ENCODE measurements at places on chromosomes 11 and 22. TPM values are rescaled to one million over a fixed set of nuclear protein-coding genes. Genes with fewer than 3 reads are reported as not detected.
A peak's percentile ranks its signal among the peaks of the same experiment; 100 is the strongest.

DNA sequence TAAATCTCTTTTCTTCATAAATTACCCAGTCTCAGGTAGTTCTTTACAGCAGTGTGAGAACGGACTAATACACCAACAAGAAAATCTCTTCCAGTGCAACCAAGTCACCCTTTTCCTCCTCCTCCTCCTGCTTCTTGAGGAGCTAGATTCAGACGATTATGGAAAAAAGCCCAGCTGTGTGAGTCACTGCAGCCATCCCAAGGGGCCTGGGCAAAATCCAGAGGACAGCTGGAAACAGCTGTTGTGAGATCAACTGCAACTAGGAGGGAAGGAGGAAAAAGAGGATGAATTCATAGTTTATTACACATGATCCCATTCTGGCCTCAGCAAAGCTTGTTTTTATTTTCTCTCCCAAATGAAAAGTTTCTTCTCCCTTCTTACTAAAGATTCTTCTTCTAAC lies 32.9 kb downstream of the RBFOX2 start:
- H3K27me3 ChIP-seq = no peaks in the 10 kb centered on the region
- peaks cover 57% of the 10 kb centered on the region for H3K4me1 ChIP-seq

DNA sequence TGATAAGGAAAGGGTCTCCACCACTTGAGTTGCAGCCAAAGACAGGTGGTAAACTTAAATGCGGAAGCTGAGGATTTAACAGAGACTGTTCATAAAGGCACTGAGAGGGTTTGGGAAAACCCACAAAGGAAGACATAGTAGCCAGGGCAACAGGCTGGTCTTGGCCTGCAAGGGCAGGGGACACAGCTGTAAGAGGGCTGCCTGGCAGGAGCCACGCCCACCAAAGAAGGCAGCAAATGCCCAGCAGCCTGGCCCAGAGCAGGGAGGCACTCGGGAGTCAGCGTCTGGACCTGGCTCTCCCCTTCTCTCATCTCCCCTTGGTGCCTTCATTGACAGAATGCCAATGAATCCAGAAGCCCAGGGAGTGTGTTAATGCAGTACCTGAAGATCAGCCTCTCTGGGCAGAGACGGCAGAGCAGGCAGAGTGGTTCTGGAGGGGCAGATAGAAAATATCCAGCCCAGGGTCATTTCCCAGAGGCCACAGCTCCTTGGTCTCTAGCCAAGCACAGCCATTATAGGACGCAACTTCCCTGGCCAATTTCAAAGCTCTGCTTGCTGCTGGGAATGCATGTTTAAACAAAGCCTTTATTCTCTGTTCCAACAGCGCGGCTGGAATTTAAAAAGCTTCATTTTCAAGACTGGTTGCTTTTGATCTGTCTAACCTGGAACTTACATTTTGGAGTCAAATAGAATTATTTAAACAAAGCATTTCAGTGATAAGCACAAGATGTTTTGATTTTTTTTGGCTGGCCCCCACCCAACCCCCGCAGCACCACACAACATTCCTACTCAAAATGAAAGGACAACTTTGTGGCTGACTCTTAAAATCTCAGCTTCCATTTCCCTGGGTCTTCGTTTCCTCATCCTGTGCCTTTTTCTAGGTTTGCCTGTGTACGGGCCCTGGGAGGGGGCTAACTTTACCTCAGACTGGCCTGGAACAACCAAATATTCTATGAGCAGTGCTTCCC lies 125.6 kb upstream of the LMO1 start:
- H3K27ac ChIP-seq = no peak overlapping the region
- DNase-seq = no peak
- no peaks in the 10 kb centered on the region for H3K27me3 ChIP-seq
- H3K4me1 ChIP-seq = peaks cover 11% of the 10 kb centered on the region
- H3K4me3 ChIP-seq = peak overlapping the region; percentile 7

DNA sequence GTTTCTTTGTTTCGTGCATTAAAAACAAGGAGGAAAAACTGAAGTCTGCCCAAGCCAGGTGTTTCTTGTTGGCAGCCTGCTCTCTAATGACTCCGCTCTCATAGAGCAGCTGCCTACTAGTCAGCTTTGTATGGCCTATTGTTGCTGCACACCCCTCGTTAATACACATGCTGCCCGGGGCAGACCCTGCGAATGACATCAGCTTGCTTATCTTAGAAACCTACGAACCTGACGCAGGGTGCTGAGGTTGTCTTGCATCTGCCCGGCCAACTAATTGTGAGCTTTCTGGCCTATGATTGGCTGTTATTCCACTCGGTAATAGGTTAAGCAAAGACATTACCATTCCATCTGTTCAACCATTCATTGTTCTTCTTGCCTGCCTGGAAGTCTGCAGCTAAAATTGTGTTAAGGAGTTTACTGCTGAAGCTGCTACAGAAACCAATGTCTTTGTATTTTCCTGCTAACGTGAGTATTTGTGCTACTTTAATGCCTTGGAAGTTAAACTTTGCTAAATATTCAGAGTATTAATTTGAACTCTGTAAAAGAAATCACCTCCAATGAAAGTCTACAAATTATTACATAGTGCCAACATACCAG lies 37.5 kb downstream of the ZC3H12C start:
- H3K27me3 ChIP-seq = no peaks in the 10 kb centered on the region
- DNase-seq = no peak
- H3K4me3 ChIP-seq = no peak overlapping the region

- H3K27ac ChIP-seq = no peak overlapping the region
- peaks cover 4% of the 10 kb centered on the region for H3K4me1 ChIP-seq
- H3K4me3 ChIP-seq = no peak overlapping the region
- DNase-seq = no peak
- H3K27me3 ChIP-seq = no peaks in the 10 kb centered on the region
- no peaks in the 10 kb centered on the region for H3K36me3 ChIP-seq
Observed at GRCh38 chr11:126477535-126478305, 122.2 kb downstream of the ST3GAL4 start.

DNA sequence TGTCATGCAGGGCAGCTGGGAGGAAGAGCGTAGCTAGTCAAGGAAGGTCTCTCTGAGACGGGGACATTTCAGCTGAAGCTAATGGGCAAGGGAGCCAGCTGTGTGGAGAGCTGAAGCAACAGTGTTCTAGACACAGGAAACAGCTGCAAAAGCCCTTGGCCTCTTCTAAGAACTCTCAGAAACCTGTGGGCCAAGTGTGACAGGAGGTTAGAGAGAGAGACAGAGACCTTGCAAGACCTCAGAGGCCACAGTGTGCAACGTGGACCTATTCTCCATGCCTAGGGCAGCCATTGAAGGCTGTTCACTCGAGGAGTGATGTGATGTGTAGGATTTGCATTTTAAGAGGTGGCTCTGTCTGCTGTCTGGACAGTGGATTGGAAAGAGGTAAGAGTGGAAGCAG lies 48.7 kb upstream of the TNRC6B start:
- no peak overlapping the region for H3K27ac ChIP-seq
- H3K36me3 ChIP-seq = peaks cover 28% of the 10 kb centered on the region
- H3K27me3 ChIP-seq = no peaks in the 10 kb centered on the region
- H3K4me1 ChIP-seq = no peaks in the 10 kb centered on the region
- no peak for DNase-seq

- no peak overlapping the region for H3K4me3 ChIP-seq
- no peak for DNase-seq
- H3K27me3 ChIP-seq = no peaks in the 10 kb centered on the region
- H3K27ac ChIP-seq = no peak overlapping the region
Observed at GRCh38 chr11:117822074-117823033, 2.2 kb downstream of the FXYD2 start.

DNA sequence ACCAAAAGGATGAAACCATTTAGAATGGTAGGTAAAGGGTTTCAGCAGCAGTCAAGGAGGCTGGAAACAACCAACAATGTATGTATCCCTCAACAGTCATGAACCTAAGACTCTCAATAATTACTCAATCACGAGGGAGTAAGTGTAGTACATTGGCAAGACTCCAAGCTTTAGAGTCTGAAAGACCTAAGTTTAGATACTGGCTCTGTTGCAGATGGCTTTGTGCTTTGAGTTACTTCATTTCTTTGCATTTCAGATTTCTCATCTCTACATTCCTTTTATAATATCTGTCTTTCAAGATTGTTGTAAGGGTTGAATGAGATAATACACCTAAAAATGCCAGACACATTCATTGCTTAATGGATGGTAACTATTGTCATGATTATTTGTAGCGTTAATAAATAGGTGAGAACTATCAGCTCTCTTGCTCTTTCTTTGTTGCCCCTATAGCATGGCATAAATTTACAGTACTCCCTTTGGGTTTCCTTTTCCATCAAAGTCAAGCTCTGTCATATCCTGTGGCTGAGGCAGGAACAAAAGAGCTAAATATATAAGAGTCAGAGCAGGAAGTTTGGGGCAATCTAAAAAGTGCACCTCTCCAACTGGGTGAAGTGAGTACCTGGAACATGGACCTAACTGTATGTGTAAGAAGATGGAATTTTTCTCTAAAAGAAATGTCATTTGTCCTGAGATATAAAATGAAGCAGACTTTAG lies 228.2 kb upstream of the ZC3H12C start:
- H3K27me3 ChIP-seq = no peaks in the 10 kb centered on the region
- DNase-seq = no peak
- H3K4me3 ChIP-seq = no peak overlapping the region
- no peaks in the 10 kb centered on the region for H3K4me1 ChIP-seq
- H3K27ac ChIP-seq = no peak overlapping the region

DNA sequence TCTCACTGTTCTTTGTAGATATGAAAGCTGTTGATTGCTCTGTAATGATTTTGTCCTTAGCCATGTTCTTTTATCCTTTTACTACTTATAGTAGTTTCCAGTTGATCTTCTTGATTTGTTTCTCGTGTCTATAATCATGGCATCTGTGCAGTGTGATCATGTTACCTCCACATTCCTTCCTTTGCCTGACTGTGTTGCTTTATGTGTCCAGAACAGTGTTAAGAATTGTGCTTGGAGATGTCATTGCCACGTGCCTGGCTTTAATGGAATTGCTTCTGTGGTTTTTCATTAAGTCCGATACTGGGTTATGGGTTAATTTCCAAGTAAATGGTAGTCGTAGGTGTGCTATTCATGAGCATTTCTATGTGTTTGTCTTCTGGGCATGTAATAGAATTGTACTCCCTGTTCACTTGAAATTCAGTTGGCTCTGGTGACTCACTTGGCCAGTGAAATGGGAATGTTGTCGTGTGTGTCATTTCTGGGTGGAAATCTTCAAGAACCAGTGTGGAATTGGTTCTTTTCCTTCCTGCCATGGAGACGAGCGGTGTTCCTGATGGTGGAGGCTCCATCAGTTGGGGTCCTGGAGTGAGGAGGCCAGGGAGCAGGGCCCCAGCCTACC lies 6.8 kb downstream of the GTSE1 start:
- no peak overlapping the region for H3K4me3 ChIP-seq
- H3K4me1 ChIP-seq = no peaks in the 10 kb centered on the region
- H3K27me3 ChIP-seq = no peaks in the 10 kb centered on the region

- H3K36me3 ChIP-seq = no peaks in the 10 kb centered on the region
- H3K4me1 ChIP-seq = peaks cover 7% of the 10 kb centered on the region
- no peaks in the 10 kb centered on the region for H3K27me3 ChIP-seq
- no peak overlapping the region for H3K27ac ChIP-seq
Observed at GRCh38 chr11:107691000-107691750, 20.7 kb downstream of the SLN start.

DNA sequence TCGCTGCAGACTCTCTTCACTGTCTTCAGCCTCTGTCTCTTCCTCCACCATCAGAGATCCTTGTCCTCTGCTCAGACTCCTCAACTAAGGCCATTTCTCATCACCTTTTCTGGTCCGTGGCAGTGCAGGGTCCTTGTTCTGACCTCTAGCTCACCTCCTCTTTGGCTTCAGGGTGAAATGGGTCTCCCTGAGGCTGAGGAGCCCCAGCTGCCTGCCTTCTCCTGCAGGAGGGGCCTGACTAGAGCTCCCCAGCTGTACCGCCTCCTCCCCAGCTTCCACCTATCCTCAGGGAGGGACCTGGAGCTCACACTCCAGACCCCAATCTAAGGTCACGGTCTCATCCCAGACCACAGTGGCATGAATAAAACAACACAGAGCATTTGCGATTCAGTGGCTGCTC lies 203.0 kb downstream of the TRIM29 start:
- H3K4me3 ChIP-seq = no peak overlapping the region
- no peaks in the 10 kb centered on the region for H3K4me1 ChIP-seq
- H3K27ac ChIP-seq = no peak overlapping the region
- no peaks in the 10 kb centered on the region for H3K27me3 ChIP-seq

DNA sequence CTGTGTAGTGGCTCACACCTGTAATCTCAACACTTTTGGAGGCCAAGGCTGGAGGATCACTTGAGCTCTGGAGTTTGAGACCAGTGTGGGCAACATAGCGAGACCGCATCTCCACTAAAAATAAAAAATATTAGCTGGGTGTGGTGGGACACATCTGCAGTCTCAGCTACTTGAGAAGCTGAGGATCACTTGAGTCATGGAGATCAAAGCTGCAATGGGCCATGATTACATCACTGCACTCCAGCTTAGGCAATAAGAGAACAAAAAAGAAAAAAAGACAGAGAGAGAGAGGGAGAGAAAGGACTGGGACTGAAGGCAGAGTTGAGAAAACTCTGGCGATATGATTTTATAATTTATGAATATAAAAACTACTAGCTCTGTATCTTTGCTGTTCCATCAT lies 473.1 kb downstream of the LRRC4C start:
- no peak overlapping the region for H3K4me3 ChIP-seq
- H3K27ac ChIP-seq = no peak overlapping the region
- H3K27me3 ChIP-seq = no peaks in the 10 kb centered on the region
- DNase-seq = no peak
- no peaks in the 10 kb centered on the region for H3K4me1 ChIP-seq

DNA sequence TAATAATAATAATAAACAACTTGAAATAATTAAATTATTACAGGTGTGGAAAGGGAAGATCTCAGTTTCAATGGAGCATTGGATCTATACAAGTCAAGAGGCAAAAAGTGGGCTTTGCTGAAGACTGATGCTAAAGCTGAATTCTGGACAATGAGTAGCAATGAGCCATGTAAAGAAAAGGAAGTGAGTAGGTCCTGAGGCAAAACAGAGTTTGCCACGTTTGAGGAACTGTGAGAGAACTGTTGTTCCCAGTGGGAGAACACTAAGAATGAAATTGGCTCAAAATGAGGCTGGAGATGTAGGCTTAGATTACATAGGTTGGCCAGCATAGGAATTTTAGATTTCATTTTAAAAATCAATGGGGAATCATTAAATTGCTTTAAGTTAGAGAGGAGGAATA lies 33.9 kb upstream of the TEAD1 start:
- no peaks in the 10 kb centered on the region for H3K27me3 ChIP-seq
- H3K4me1 ChIP-seq = no peaks in the 10 kb centered on the region

GRCh38 chr22:35425971-35426800 lies 26.2 kb downstream of the MCM5 start:
- H3K36me3 ChIP-seq = no peaks in the 10 kb centered on the region
- no peak overlapping the region for H3K4me3 ChIP-seq
- peaks cover 3% of the 10 kb centered on the region for H3K4me1 ChIP-seq
- no peak overlapping the region for H3K27ac ChIP-seq
- H3K27me3 ChIP-seq = no peaks in the 10 kb centered on the region

- no peaks in the 10 kb centered on the region for H3K27me3 ChIP-seq
- no peak overlapping the region for H3K4me3 ChIP-seq
- no peak for DNase-seq
- H3K36me3 ChIP-seq = no peaks in the 10 kb centered on the region
Observed at GRCh38 chr11:1228101-1228821, 5.4 kb downstream of the MUC5B start.

Gene SF3B2
- 107 TPM for total RNA-seq

Gene GUCY1A2
- 7.4 TPM for total RNA-seq

Gene MMP8
- total RNA-seq = not detected

Gene LARGE1
- 29.5 TPM for total RNA-seq

Gene OR2AG1
- total RNA-seq = not detected

All from vagina (tissue), 2 donors.